Right cardiac atrium (tissue), 5 donors: ENCODE measurements at places on chromosomes 7 and 10. TPM values are rescaled to one million over a fixed set of nuclear protein-coding genes. Genes with fewer than 3 reads are reported as not detected.

IGF2BP3 gene
- total RNA-seq, result not detected

MLXIPL gene
- 3.7 TPM for total RNA-seq

GRCh38 chr10:116169782-116170445, 103.1 kb downstream of the GFRA1 start:
- DNase-seq, result no peak

DNA sequence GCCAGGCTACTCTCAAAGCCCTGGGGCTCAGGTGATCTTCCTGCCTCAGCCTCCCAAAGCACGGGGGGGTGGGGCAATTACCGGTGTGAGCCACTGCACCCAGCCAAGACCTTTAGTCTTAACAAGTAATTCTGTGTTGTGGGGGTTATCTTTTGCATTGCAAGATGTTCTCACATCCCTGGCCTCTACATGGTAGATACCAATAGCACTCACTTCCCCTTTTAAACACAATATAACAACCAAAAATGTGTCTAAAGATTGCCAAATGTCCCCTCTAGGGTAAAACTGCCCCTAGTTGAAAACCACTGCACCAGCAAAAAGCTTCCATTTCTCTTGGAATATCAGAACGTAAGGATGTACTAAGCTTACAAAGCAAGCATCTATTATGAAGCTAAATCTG, 225.0 kb downstream of the CTNNA3 start:
- no peak for DNase-seq

FBXL15 gene
- 14.0 TPM for total RNA-seq

GRCh38 chr7:127955051-127955531, 76.1 kb downstream of the LRRC4 start:
- no peak for DNase-seq

KNDC1 gene
- total RNA-seq, result 1.3 TPM

DNA sequence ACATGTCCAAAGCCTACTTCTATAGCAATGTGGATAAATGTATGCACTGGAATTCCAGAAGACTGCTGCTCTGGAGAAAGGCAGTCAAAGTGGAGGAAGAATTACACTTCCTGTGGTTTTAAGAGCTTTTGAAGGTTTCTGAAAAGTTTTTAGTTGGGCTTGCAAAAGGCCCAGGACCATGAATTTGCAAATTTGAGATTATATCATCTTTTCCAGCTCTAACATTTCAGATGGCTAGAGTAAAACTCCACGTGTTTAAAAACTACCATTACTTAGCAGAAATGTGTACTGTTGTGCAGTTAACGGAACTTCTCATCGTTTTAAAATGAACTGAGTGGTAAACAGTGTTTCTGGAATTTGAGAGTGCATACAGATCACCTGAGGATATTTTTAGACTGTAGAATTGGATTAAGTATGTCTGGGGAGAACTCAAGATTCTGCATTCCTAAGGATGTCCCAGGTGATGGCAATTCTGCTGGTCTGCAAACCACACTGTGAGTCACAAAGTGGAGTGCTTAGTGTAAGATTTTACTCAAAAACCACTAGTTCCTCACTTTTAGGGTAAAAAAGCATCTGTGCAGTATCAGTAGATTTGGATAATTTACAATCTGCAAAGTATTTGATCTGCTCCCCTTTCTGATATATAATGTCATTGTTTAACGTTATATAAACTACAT, 32.9 kb upstream of the CCDC71L start:
- no peak for DNase-seq

NUDT5 gene
- 13.2 TPM for total RNA-seq

DNA sequence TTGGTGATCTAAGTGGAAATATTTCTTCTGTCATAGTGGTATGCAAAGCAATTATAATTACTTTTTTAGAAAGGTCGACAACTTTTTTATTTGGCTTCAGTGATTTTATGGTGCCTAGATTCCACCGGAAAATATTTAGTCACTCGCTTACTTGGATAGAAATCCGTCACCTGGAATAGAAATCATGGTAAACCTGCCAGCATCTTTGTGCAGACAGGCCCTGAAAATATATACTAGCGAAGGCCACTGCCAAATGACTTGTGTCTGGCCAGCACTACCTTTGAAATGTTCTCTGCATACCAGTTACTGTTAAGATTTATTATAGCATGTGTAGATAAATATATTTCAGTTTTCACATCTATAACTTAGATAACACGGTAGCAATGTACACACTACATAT, 226.4 kb downstream of the AGMO start:
- DNase-seq, result no peak

CHST15 gene
- total RNA-seq, result 5.0 TPM

- no peak for DNase-seq
Observed at GRCh38 chr7:11835260-11835659, 3.3 kb upstream of the THSD7A start.

PRKAR2B gene
- total RNA-seq, result 53.5 TPM

DNA sequence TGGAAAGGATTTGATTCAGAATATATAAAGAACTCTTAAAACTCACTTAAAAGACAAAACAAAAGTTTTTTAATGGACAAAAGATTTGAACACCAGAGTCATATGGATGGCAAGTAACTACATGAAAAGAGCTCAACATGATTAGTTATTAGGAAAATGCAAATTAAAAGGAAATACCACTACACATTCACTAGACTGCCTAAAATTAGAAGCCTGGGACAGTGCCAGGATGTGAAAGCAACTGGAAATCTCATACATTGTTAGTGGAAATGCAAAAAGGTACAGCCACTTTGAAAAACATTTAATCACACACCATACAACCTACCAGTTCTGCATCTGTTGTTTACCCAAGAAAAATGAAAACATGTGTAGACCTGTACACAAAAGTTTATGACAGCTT, 48.8 kb downstream of the RALA start:
- DNase-seq, result no peak

RBP4 gene
- 18.7 TPM for total RNA-seq

DNA sequence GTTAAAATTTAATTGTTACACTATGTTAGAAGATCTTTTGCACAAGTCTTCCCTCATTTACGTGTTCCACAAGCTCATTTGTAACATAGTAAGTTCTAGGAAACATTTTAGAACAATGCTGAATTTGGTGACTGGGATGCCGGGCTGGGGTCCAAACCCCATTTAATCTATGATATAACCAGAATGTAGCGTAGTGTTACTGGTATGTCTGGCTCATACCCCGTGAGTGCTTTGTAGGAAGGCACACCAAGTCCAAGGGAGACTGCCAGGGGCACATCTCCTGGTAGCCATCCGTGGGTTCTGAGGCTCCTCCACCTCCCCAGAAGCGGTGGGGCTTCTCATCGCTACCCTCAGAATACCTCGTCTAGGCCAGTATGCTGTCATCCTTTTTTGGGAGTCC, 21.3 kb upstream of the TMEM236 start:
- DNase-seq, result no peak

- no peak for DNase-seq
Observed at GRCh38 chr7:78704504-78704903, 749.0 kb downstream of the MAGI2 start.

DNA sequence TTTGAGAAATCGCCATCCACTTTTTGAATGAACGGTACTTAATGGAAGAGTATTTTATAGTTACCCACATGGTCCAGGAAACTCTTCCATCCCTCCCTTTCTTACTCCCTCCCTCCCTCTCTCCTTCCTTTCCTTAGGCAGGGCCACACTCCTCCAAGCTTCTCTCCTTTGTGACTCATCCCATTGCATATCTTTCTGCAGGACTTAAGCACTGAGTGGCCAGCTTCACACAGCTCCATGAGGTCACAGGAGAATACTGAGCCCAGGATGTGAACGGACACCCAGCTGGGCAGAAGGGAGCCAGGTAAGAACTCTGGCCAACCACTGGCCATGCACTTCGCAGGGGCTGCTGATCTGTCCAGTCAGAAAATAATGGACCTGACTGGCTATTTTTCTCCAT, 189.7 kb upstream of the ADCY1 start:
- DNase-seq, result no peak

- no peak for DNase-seq
Observed at GRCh38 chr7:119105381-119105780, 880.9 kb downstream of the ANKRD7 start.

- DNase-seq, result no peak
Observed at GRCh38 chr7:112088484-112089016, 117.6 kb downstream of the DOCK4 start.

DNA sequence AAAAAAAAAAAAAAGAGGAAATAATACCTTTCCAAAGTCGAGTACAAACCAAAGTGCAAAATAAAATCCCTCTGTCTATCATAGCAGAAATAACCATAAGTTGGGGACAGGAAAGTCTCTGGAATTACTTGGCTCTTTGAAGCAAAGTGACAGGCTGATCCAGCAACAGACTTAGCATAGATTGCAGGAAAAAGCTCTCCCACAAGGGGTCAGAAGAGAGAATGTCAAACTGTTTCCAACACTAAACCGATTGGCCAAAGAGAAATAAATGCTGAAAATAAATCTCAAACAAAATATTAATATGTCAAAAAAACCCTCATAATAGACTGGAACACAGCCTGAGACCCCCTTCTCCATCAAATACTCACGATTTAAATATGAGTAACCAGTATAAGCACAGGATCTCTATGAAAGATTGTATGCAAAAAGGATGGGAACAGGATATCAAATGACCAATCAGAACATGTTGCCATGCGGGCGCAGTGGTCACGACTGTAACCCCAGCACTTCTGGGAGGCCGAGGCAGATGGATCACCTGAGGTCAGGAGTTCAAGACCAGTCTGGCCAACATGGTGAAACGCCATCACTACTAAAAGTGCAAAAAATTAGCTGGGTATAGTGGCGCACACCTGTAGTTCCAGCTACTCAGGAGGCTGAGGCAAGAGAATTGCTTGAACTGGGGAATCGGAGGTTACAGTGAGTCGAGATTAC, 1000.7 kb upstream of the LRRN3 start:
- DNase-seq, result no peak

- no peak for DNase-seq
Observed at GRCh38 chr7:103857435-103857834, 132.0 kb downstream of the RELN start.

GRCh38 chr7:155202106-155202871, 95.4 kb upstream of the INSIG1 start:
- no peak for DNase-seq

DNA sequence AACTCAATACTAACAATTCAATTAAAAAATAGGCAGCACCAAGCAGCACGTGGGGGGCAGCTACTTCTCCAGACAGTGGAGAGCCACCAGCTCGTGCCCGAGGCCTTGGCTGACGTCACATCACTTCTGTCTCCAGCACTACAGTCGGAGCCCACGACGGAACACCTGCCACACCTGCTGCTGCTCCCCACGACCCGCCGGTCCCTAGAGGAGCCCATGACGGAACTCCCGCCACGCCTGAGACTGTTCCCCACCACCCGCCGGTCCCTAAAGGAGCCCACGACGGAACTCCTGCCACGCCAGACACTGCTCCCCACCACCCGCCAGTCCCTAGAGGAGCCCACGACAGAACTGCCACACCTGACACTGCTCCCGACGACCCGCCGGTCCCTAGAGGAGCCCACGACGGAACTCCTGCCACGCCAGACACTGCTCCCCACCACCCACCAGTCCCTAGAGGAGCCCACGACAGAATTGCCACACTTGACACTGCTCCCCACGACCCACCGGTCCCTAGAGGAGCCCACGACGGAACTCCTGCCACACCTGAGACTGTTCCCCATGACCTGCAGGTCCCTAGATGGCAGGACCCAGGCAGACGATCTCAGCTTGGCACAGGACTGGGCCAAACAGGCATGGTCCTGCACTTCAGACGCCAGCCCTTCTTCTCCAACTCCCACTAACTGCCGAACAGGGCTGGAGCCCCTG, 258.0 kb downstream of the ELFN1 start:
- DNase-seq, result peak; percentile 27

GRCh38 chr10:17734432-17735080, 17.4 kb upstream of the TMEM236 start:
- DNase-seq, result no peak

PNLIPRP2 gene
- not detected for total RNA-seq

DNA sequence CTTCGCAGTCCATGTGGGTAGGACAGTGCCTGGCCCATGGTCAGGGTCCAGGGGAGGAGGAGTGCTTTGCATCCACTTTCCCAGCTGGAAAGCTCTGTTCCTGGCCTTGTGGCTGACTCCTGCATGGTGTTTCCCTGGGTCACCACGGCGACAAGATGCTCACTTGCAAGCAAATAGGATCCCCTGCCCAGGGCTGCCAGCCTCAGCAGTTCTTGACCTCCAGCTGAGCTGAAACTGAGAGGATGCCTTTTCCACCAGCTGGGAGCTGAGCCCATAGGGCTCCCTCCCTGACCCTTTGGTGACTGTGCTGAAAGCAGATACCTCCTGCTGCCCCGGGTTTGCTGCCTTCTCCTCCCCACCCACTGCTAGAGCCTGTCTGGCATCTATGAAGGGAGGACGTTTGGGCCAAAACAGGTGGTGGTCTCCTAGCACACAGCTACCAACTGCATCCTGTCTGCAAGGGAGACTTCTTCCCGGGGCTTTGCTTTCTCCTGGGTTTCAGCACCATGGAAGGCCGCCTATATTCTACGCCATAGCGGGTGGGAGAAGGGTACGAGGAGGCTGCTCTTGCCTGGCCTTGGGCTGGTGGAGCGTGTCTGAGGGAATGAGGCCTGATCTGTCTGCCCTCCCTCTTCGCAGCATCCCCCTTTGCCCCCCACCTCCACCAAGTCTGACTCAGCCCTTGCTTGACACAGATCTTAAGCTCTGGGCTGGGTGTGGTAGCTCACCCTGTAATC, 34.4 kb downstream of the UBTD1 start:
- DNase-seq, result no peak

- no peak for DNase-seq
Observed at GRCh38 chr10:11232222-11232961, 214.7 kb downstream of the CELF2 start.

- DNase-seq, result no peak
Observed at GRCh38 chr7:14833707-14834106, 68.8 kb downstream of the DGKB start.

GRCh38 chr10:113158183-113158582, 208.1 kb downstream of the TCF7L2 start:
- no peak for DNase-seq

DNA sequence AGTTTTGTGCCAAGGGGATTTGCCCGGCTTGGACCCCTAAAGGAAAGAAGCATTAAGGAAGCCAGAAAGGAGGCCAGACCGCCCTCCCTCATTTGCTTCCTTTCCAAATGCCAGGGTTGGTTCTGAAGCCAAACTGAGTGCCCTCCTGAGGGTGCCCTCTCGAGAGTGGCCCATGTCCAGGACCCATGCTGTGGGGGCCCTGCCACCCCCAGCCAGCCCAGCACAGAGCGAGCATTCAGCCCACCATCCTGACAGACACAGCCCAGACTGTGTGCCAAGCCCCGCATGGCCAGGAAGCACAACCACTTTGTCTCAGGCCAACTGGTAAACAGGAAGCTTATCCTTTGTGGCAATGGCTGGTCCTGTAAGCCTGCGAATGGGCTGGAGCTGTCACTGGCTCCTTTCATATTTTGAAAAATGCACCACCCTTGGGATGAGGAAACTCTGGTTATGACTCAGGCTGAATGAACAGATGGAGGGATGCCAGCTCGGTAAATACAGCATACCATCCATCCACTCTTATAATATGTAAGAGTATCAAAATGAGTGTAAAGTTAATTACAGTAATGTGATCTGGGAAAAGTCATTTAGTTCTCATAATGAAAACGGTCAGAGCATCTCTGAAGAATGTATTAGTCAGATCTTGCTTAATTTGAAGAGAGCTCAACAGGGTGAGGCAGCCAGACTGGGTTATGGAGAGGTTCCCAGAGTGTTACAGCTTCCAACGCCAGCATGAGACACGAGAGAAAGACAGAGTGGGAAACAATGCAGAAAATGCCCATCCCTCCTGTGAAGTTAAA, 65.0 kb downstream of the STK17A start:
- DNase-seq, result peak; percentile 85

MSMB gene
- not detected for total RNA-seq
